ENCODE measurements at places on chromosomes 12 and 14. TPM values are rescaled to one million over a fixed set of nuclear protein-coding genes. Genes with fewer than 3 reads are reported as not detected.

BRI3BP gene
- 14.6 TPM for total RNA-seq

DNA sequence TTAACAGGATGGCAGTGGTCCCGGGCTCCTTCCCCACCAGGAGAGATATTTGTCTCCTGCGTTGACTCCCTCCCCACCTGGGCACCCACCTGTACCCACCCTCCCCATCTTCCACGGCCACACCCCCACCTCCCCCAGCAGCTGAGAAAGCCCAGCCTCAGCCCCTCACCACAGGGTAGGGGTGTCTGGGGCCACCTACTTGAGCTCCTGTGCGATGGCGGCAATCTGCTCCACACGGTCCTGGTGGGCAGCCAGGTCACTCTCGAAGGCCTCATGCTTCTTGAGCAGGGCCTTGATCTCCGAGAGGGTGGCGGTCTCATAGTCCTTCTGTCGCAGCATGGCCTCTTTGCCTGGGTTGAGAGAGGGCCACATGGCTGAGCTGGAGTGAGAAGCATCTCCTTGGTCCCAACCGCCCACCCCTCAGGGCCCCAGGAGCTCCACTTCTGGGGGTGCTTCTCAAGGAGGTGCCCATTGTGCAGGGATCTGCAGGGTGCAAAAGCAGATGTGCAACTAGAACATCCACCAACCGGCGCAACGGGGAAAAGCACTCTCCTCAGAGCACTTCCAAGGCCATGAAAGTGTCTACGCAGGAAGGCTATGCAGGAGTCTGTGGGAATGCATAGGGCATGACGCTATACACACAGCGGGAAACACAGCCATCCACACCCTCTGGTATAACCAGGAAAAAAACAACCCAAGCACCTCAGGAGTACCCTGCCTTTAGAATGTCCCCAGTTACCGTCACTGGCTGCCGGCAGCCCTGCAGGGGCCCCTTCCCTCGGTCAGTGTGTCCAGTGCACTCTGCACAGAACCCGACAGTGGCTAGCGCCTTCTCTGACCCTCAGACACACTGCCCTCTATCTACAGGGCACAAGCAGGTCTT, 92.6 kb upstream of the ZFP36L1 start:
- DNase-seq, result no peak

- DNase-seq, result no peak
Measured at GRCh38 chr12:96414637-96415036, 14.4 kb upstream of the CDK17 start.

DNA sequence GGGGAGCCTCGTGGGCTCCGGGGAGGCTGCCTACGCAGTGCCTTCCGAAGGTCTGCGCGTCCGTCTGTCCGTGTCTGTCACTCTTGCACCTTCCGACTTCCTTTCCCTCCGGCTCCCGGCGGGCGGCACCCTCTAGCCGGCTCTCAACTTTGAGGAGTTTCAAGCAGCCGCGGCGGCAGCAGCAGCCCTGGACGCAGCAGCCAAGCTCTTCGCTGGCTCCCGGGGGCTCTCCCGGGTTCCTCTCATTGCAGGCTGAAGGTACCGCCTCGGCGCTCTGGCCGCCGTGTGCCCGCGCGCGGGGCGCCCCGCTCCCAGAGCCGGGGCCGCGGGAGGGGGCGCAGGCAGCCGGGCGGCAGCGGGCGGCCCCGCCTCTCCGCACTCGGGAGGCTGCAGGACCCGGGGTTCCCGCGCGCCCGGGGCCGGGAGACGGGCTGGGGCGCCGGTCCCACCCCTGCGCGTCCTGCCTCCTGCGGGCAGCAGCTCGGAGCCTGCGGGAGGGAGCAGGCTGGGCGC, at the start of the genes AMIGO2 and PCED1B:
Gene AMIGO2 (minus strand): TSS at position 492 of the 513 bp plus-strand sequence. CDS start 957 bp downstream, outside the sequence.
Gene PCED1B (plus strand): TSS at position 154 of the 513 bp plus-strand sequence. CDS start 155,443 bp downstream, outside the sequence.
- peak; percentile 83 for DNase-seq

RNASE1 gene
- total RNA-seq, result 61.0 TPM

DNA sequence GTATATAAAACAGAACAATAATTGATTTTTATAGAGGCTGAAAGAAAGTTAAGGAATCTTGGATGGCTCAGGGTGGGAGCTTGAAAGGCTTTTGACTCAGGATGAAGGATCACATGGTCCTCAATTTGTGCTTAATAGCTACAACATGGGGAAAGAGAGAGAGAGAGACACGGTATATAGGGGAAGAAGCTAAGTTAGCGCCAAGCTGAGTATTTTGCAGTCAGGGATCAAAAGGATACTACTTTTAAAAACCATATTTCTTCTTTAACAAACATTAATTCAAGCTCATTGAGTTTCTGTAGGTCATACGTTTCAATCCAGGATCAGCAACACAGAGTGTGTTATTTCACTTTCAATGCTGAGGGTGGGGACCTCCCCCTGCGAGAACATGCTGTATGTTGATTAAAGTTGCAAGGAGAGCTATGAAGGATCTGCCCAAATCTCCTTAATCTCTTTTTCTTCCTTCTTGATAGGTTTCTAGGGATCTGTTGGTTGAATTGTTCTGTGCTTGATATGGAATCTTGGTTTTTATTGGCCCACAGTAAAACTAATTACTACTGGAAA, 133.1 kb upstream of the NUDT4 start:
- no peak for DNase-seq

DNA sequence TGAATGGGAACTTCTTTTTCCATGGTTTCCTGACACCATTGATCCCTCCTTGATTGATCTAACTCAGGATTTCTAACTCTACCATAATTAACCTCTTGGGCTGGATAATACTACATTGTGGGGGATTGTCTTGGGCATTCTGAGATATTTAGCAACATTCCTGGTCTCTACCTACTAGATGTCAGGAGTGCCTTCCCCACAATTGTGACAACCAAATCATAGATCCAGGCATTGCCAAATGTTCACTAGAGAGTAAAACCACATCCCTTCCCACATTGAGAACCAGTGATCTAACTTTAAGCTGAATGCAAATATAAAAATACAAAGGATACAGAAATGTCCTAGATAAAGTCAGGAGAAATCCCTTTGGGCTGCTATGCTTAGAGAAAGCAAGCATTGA, 36.9 kb upstream of the CCDC198 start:
- no peak for DNase-seq

TOGARAM1 gene
- total RNA-seq, result 34.8 TPM

TMEM179 gene
- 4.3 TPM for total RNA-seq

ADSS1 gene
- total RNA-seq, result 3.1 TPM

- no peak for DNase-seq
Measured at GRCh38 chr12:43221216-43221615, 330.8 kb downstream of the ADAMTS20 start.

GRCh38 chr14:99174081-99174769, 97.8 kb downstream of the BCL11B start:
- no peak for DNase-seq

DNA sequence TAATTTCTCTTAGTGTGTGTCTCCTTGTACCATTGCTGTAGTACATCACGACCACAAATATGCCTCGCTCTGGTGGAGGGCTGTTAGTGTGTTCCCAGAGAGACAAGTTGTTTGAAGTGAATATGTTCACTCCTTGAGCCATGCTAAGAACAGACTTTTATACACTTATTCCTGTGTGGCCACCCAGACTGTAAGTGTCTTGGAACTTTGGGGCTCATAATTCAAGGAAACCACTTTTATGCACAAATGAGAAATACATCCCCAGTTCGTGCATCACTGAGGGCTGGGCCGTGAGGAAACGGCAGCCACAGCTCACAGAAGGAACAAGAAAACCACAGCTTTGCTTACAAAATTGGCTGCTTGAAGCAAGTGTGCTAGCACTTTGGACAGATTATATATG, 362.2 kb upstream of the DDHD1 start:
- DNase-seq, result no peak

KCNC2 gene
- total RNA-seq, result 0.07 TPM
